ENCODE measurements at places on chromosomes 13 and 19.

DNA sequence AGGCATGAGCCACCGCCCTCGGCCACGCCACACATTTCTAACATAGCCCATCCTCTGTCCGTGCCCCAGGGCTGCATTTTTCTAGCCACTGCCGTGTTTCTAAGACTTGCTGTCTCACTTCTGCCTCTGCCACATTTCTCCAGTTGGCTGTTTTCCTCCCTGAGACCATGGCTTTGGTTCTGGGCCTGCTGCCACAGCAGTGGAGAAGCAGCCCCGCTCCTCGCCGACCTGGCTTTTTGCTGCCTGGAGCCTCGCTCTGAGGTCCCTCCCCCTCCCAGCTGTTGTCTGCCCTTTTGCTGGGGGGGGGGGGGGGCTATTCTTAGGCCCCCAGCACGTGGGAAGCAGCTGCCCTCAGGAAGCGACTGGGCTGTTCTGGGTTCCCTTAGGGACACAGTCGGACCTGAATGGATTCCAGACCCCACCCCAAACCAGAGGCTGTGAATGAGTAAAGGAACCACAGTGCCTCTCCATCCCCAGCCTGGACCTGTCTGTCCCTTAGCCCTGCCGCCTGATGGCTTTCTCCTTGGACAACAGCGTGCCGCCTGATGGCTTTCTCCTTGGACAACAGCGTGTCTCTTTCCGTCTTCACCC lies 3.3 kb downstream of the GYS1 start:
- no peak for DNase-seq

DNA sequence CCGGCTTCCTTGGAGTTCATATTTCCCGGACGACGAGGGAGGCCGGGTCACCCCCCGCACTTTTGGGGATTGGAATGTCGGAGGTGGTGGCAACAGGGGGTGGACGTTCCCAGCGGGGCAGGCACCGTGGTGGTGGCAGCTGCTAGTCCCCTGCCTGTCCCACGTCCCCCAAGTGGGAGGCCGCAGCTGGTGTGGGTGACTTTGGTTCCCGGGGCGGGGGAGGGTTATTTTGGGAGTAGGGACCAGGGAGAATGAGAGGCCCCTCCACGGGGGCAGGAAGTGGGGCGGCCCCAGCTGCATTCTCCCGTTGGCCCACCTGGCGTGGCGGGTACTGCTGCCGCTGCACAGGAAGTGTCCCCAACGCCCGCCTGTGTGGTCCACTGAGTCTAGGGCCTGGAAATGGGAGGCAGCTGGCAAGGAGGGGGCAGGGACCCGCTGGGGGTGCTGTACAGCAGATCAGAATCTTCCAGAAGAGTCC lies 11.1 kb upstream of the PLIN3 start:
- no peak for DNase-seq

GRCh38 chr13:46168783-46169182 lies 13.2 kb downstream of the LCP1 start:
- no peak for DNase-seq

GRCh38 chr13:93776936-93777335 lies 550.3 kb downstream of the GPC6 start:
- no peak for DNase-seq

DNA sequence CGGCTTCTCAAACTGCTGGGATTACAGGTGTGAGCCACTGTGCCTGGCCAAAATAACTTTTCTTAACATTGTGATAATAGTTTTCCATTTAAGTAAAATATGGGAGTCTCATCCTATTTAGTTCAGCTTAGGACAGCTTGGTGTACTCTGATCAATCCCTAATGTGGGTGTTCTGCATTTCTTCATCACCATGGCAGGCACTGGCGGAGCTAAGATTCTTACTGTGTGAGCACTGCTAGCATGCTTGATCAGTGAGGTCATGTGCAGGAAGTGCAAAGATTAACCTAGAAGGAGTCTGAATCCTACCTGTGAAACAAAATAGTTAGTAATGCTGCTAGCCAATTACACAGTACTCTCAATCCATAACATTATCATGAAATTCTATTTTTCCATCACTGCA lies 1684.2 kb upstream of the SLC10A2 start:
- DNase-seq: no peak

DNA sequence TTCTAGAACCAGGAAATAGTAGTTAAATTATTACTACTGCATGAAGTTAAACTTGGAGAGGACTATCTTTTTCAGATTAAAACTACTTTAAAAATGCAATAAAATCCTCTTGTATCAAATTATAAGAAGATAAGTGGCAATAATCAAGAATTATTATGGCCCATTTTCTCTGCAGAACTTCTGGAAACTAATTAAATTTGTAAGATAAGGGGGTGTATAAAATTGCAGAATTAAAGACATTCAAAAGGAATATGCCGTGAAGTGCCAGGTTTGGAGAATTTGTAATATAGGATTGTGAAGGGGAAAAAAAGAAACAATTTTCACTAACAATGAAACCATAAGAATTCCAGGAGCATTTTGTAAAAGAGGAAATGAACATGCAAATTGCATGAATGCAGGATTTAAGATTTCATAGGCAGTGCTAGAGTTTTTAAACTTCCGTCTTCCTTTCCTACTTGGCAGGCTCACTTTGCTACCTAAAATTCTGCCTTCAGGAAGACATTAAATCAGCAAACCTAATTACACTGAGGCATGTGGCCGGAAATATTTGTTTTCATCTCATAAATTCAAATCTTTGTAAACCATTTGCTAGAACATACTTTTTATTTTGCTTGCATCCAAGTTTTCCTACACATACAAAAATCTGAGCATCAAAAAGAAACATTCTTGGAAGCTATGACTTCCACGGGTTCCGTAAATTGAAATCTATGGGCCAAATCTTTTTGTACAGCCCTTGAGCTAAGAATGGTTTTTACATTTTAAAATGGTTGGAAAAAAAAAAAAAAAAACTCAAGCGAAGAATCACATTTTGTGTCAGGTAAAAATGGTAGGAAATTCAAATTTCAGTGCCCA lies 166.9 kb downstream of the DCLK1 start:
- no peak for DNase-seq

GRCh38 chr19:34960103-34960805 lies 3.8 kb downstream of the ZNF792 start:
- no peak for DNase-seq

DNA sequence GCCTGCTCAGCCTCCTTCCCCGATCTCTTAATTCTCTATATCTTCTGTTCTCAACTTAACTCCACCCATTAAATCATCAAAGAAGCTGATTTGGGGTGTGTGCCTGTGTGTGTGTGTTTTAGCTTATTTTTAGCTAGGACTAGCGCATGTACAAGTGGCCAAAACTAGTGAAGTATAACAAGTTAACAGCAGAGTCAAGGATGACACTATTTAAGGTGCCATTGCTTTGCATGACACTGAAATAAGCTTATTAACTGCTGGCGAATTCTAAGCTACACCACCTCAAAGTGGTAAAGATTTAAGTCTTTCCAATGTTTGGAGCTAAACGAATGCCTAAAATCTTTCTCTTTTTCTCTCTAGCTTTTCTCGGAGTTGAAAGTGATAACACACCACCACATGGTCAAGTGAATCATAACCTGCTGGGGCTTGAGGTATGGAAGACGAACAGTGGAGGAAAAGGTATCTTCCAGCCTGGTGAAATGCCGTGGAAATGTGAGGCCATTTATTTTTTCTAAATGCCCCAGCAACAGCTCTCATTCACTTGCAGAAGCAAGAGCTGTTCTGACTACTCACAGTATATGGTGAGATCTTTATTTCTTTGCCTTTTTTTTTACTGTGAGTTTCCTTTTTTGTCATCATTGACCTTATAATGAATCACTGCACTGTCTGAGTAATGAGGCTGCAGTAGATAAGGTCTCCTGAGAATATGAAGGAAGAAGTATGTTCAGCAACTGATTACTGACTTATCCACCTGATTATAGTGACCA lies 570.3 kb downstream of the PCDH9 start:
- no peak for DNase-seq

DNA sequence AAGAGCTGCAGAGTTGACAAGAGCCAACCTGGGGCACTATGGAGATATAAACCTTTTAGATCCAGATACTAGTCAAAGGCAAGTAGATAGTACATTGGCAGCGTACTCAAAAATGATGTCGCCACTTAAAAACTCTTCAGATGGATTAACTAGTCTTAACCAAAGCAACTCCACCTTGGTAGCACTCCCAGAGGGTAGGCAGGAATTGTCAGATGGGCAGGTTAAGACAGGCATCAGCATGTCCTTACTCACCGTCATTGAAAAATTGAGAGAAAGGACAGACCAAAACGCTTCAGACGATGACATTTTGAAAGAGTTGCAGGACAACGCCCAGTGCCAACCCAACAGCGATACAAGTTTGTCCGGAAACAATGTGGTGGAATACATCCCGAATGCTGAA lies 8.9 kb downstream of the ZNF507 start:
- DNase-seq: no peak

- no peak for DNase-seq
Observed at GRCh38 chr13:74576420-74576819, 442.2 kb upstream of the KLF12 start.

- no peak for DNase-seq
Observed at GRCh38 chr19:17245535-17245984, at the start of gene NR2F6. Gene NR2F6 (minus strand): TSS chr19:17245919. CDS start chr19:17245220, 699 bp downstream.

DNA sequence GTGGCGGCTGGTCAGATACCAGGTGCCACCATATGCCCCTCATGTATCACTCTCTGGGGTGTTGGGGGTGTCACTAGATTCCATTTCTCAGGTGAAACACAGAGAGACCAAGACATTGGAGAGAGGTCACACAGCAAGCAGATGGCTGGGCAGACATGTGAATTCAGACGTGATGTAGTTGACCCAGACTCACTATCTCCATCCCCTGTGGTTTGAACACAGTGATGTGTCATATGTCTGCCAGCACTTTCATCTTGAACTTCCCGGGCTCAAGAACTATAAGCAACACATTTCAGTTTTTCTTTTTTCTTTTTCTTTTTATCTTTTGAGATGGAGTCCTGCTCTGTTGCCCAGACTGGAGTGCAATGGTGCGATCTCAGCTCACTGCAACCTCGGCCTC lies 16.1 kb upstream of the UPF1 start:
- no peak for DNase-seq

GRCh38 chr19:32224371-32225244 lies 120.8 kb upstream of the ZNF507 start:
- DNase-seq: peak; percentile 41

- no peak for DNase-seq
Observed at GRCh38 chr13:79901336-79901735, 420.4 kb downstream of the NDFIP2 start.

DNA sequence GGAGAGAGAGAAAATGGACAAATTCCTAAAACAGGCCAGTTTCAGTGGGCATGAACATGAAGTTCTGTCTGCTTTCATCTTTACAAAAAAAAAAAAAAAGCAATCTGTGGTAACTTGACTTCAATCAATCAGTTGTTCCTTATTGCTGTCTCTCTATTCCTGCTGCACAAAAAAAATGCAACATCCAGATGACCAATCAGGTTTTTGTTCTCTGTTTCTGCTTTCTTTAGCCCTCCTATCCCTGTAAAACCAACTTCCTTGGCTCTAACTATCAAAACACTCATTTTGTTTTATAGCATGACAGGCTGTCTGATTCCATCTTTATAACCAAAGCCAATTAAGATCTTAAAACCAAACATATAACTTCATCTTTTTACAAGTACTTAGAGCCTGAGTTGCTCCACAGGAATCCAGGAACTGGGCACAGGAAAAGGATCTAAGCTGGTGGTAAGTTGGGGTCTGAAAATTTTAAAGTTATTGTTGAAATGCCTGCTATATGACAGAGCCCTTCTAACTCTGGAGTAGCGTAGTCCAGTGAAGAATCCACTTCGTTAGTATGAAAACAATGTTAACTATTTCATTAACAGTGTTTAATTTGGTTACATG lies at the start of gene FPR3:
Gene FPR3 (plus strand): TSS at position 273 of the 606 bp plus-strand sequence. CDS start 28,592 bp downstream, outside the sequence.
- DNase-seq: no peak

GRCh38 chr13:43448605-43449336 lies 338.0 kb downstream of the ENOX1 start:
- DNase-seq: no peak

DNA sequence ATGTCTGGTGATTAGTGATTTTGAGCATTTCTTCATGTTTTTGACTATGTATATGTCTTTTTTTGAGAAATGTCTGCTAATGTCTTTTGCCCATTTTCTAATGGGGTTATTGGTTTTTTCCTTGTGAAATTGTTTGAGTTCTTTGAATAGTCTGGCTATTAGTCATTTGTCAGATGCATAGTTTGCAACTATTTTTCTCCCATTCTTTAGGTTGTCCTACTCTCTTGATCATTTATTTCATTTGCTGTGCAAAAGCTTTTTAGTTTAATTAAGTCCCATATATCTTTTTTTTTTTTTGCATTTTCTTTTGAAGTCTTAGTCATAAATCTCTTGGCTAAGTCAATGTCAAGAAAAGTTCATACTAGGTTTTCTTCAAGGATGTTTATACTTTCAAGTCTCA lies 449.8 kb downstream of the DACH1 start:
- no peak for DNase-seq

DNA sequence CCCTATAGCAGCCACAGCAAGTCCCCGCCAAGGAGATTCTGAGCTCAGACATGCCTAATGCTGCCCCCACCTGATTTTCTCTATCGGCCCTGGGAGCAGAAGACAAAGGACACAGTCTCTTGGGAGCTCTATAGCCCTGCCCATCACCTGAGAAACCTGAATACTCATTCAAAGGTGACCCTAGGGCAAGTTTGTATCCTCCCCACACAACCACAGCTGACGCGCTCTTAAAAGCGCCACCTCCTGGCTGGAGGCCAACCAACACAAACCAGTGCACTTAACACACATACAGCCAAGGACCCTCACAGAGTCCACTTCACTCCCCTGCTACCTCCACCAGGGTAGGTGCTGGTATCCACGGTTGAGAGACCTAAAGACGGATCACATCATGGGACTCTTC lies 8.8 kb upstream of the IGFL4 start:
- no peak for DNase-seq

DNA sequence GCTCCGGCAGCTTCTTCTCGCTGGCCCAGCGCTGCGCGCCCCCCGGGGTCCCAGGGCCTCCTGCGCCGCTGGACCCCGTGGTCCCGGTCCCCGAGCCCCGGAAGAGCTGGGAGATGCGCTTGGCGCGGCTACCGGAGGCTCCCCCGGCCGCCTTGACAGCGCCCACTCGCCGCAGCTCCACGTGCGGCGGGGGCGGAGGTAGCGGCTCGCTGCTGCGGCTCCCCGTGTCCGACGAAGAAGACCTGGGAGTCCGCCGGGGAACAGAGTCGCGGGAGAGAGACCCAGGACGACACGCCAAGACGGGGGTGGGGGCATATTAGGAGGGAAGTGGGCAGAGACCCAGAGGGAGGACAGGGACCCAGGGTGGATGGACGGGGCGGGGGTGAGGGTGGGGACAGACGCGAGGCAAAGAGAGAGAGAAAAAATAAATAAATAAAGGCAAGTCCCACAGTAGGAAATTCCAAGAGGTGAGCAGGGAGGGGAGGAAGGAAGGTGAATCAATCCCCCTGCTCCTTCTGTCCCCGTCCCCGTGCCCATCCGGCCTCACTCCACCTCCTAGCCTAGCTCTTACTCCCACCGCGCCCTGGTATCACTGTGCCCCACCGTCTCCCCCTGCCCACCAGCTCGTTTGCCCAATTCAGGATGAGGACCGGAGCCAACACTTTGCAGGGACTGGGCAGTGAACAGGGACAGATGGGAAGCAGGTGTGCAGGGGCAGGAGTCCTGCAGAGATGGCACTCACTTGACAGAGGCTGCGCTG lies 826 bp downstream of the RASIP1 start:
- no peak for DNase-seq
